Peyer's patch (tissue), 4 donors: ENCODE measurements at places on chromosomes 12 and 14.

DNA sequence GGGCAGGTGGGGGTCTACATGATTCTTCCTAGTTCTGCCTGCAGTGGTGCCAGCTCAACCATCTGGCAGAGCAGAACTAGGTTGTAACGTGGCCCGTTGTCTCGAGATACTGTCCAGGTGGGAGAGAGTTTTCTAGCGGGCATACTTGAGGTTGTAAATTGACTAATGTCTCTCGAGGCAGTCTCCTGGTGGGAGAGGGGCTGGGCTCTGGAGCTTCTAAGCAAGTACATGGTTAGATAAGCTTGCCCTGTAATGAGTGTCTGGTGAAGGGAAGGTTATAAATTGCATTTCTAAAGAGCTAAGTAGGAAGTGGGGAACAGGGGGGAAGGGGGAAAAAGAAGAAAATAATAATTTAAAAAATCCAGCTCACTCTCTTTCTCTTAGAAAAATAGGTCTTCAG is 18.1 kb downstream of the BDKRB1 start:
- H3K4me1 ChIP-seq = no peaks in the 10 kb centered on the region
- no peaks in the 10 kb centered on the region for H3K36me3 ChIP-seq
- no peak overlapping the region for H3K4me3 ChIP-seq
- DNase-seq = no peak

- H3K27ac ChIP-seq = peak overlapping the region; percentile 77
- H3K36me3 ChIP-seq = no peaks in the 10 kb centered on the region
- H3K27me3 ChIP-seq = no peaks in the 10 kb centered on the region
- no peak for DNase-seq
Measured at GRCh38 chr14:98187281-98187680, 1084.7 kb downstream of the BCL11B start.

DNA sequence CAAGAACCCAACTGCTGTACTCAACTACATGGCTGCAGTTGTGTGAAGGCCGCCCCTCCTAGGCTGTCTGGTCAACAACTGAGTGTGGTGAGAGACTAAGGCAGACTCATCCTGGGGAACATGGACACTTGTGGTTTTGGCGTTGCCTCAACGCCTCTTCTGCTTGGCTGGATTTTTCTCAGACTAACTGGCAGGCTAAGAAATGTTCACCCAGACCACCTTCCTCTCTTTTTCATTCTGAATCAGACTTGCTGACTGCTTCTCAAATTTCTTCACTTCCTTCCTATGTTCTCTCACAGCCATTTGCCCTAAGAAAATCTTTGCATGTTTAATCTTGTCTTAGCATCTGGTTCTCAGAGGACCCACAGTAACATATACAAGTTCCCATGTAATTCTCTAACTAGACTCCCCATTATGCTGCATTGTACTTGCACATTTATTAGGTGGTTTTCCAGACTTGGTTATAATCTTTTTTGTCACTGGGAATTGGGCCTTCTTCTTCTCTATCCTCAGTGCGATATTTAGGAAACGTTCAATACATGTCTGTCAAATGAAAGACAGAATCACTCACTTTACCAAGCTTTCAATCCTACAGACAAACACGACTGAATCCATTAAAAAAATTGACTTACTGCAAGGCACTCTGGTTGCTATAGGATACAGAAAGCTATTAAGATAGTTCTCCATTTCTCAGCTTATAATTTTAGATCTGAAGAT is 327.6 kb downstream of the CCER1 start:
- no peak for DNase-seq
- H3K27me3 ChIP-seq = no peaks in the 10 kb centered on the region
- no peak overlapping the region for H3K4me3 ChIP-seq
- no peaks in the 10 kb centered on the region for H3K36me3 ChIP-seq

DNA sequence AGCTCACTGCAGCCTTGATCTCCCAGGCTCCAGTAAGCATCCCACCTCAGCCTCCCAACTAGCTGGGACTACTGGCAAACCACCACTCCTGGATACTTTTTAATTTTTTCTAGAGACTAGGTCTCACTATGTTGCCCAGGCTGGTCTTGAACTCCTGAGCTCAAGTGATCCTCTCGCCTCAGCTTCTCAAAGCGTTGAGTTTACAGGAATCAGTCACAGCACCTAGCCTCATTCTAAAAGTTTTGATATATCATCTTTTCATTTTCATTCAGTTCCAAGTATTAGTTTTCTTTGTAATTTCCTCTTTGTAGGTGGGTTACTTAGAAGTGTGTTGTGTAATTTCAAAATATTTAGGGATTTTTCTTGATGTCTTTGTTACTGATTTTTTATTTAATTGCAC is 9.6 kb downstream of the CBX5 start:
- H3K27ac ChIP-seq = no peak overlapping the region
- no peak for DNase-seq
- no peak overlapping the region for H3K4me3 ChIP-seq
- no peaks in the 10 kb centered on the region for H3K36me3 ChIP-seq

DNA sequence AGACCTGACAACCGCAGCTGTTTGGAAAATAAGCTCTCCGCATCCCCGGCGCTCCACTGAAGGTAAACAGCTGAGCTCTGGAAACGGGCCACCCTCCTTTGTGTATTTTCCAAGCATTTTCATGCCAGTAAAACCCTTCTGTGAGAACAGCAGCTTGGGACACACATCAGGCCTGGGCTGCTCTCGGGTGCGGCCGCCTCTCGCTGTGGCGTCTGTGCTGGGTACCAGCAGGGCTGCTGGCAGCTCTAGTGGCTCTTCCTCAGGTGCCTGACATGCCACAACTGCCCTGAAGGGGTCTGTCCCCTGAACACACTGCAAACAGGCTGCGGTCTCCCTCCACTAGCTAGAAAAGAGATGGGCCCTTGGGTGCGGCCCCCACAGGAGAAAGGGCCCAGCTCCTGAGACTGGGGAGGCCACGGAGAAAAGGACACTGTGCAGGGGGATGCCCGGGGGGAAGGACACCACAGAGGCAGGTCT is 96.3 kb downstream of the ITPK1 start:
- no peak overlapping the region for H3K4me3 ChIP-seq
- DNase-seq = no peak
- no peaks in the 10 kb centered on the region for H3K36me3 ChIP-seq
- H3K27ac ChIP-seq = no peak overlapping the region

DNA sequence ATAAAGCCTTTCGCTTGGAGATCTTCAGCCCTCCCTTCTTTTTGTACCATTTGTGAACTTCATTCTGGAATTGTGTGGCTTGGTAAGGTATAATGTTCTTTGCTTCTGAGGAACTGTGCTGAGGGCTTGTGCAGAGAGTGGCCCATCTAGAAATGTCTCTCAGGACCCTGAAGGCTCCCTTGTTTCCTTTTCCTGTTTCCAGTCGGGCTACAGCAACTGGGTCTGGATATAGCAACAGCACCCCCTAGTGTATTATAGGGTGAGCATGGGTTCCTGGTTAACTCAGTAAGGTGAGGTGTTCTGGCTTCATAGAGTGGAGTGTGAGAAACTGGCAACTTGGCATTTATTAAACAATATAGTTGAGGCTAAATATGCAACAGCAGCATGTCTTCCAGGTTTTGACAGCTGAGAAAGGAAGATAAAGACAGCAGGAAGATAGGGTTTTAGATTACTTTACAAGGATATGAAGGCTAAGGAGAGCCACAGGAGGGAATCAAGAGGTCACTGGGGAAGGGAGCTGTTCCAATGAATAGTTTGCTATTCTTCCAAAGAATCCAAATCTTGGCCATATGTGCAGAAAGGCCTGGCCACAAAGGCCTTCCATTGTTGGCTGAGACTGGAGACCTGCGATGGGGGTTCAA is 49.1 kb upstream of the RNU6-8 start:
- peak; percentile 73 for DNase-seq
- no peak overlapping the region for H3K27ac ChIP-seq
- no peaks in the 10 kb centered on the region for H3K4me1 ChIP-seq
- H3K4me3 ChIP-seq = no peak overlapping the region

DNA sequence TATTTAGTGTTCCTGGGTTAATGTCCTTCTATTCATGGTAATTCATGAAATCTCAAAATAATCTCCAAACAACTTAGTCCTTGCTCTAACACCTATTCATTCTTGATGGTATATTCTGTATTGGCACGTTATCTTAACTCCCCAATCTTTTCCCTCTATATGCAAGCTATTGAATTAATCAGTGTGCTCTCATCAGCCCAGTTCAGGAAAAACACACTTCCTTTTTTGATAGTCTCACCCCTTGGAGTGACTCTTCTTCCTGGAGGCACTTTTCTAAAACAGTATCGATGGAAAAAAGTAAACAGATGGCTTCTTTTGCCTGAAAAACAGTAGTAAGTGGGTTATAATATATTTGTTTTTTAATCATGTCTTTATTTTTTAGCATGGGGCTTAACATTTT is 28.6 kb downstream of the TULP3 start:
- H3K4me3 ChIP-seq = no peak overlapping the region
- H3K27me3 ChIP-seq = no peaks in the 10 kb centered on the region
- no peaks in the 10 kb centered on the region for H3K4me1 ChIP-seq
- H3K36me3 ChIP-seq = no peaks in the 10 kb centered on the region
- no peak overlapping the region for H3K27ac ChIP-seq
- DNase-seq = no peak

- H3K27ac ChIP-seq = no peak overlapping the region
- H3K36me3 ChIP-seq = no peaks in the 10 kb centered on the region
- DNase-seq = no peak
Measured at GRCh38 chr12:55624056-55624455, 12.6 kb upstream of the OR10P1 start.

DNA sequence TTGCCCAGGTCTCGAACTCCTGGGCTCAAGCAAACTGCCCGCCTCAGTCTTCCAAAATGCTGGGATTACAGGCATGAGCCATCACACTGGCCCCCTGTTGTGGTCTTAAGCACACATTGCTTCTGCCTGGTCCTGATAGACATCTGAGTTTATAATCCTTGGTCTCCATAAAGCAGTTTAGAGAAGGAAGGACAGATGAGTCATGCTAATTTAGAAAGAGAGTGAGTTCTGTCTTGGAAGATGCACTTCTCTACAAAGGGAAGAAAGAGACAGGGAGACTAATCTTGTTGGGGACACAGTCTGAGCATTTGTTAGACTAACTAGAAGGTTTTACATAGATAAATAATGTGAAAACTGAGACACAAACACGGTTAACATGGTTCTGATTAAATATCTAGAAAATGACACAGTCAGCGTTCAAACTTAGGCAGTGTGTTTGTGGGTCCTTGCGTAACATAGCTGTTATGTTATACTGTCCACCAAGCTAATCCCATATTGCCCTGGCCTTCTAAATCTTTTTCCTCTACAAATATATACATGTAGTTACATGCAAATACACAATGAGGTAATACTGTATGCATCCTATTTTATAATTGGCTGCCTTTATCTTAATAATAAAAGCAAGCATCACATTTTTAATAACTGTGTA is 31.0 kb downstream of the SAMD4A start:
- H3K27me3 ChIP-seq = no peaks in the 10 kb centered on the region
- no peak overlapping the region for H3K27ac ChIP-seq
- H3K4me3 ChIP-seq = no peak overlapping the region
- DNase-seq = no peak
- H3K36me3 ChIP-seq = no peaks in the 10 kb centered on the region
- no peaks in the 10 kb centered on the region for H3K4me1 ChIP-seq

DNA sequence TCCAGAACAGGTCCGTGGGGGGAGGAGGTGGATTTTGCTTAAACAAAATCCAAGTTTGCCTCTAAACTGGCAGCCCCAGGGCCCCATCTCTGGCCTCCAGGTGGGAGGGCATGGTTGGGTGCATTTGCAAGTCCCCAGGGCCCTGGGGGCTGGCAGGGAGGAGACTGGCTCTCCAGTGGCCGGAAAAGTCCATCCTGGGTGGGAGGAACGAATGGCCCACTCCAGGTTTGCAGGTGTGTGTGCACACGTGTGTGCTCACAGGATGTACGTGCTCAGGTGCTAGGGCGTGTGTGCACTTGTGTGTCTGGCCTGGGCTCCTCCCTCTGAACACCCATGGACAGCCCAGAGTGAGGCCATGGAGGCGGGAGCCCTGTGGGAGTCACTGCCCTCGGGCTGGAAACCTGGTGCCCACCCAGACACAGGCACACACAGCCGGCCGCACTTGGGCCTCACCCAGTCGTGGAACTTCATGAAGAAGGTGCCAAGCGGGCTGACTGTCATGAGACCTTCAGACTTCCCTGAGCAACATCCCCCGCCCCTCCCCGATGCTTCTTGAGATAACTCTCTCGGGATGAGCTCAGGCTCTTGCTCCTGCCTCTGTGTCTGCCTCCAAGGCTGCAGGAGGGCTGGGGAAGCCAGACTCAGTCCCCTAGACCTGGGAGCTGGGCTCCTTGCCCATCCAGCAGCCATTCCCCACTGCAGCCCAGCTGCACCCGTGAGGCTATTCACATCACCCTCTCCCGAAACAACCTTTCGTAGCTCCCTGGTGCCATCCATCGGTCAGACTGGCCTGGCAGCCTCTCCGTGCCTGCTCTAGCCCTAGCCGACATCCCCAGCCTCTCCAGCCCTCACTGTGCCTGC is 9.4 kb downstream of the AHNAK2 start:
- no peak overlapping the region for H3K4me3 ChIP-seq
- no peak for DNase-seq
- no peaks in the 10 kb centered on the region for H3K27me3 ChIP-seq
- H3K4me1 ChIP-seq = no peaks in the 10 kb centered on the region
- H3K27ac ChIP-seq = peak overlapping the region; percentile 67
- H3K36me3 ChIP-seq = no peaks in the 10 kb centered on the region

GRCh38 chr12:121184984-121185889 is 24.7 kb upstream of the P2RX4 start:
- H3K4me1 ChIP-seq = no peaks in the 10 kb centered on the region
- no peak overlapping the region for H3K4me3 ChIP-seq
- H3K36me3 ChIP-seq = no peaks in the 10 kb centered on the region
- H3K27me3 ChIP-seq = no peaks in the 10 kb centered on the region

- no peak overlapping the region for H3K4me3 ChIP-seq
- H3K27me3 ChIP-seq = no peaks in the 10 kb centered on the region
- no peak for DNase-seq
Measured at GRCh38 chr12:78271546-78271945, 440.9 kb downstream of the NAV3 start.

DNA sequence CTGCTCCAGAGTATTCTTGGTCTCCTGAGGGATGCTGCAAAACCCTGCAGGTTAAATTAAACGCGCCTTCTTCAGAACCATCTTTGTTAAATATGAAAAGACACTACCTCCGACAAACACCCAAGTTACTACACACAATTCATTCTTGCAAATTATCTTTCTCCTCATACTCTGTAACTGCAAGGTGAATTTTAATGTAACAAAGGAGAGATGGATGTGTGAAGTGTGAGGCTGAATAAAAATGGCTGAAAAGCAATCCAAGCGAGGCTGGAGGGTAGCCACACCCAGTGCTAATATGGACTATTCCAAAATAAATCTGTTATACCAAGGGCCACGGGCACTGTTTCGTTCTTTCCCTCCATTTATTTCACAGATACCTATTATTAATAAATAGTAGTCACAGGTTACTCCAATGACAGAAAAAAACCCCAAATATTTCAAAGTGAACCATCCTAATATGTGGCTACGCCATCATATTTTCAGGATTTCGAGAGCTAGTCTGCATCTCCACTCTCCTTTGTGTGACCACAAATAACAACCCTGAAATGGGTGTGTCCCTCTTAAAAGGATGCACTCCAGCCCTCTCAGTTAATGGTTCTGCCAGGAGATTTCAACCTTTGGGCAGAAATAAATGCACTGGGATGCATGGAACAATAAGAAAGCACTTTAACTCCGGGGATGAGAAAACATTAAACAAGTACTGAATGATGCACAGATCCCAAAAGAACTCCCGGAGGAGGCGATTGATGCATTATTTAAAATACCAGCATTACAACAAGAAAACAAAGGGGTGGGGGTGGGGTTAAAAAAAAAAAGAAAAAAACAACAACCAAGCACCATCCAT is 53.1 kb upstream of the CCDC175 start:
- H3K27ac ChIP-seq = no peak overlapping the region
- no peak overlapping the region for H3K4me3 ChIP-seq
- H3K36me3 ChIP-seq = no peaks in the 10 kb centered on the region
- DNase-seq = no peak
- H3K4me1 ChIP-seq = no peaks in the 10 kb centered on the region
